H7 (cell line): ENCODE measurements at places on chromosomes 1 and 21.

- no peak for DNase-seq
These were observed 16.2 kb downstream of the MIER1 start for GRCh38 chr1:66940981-66941380.

DNA sequence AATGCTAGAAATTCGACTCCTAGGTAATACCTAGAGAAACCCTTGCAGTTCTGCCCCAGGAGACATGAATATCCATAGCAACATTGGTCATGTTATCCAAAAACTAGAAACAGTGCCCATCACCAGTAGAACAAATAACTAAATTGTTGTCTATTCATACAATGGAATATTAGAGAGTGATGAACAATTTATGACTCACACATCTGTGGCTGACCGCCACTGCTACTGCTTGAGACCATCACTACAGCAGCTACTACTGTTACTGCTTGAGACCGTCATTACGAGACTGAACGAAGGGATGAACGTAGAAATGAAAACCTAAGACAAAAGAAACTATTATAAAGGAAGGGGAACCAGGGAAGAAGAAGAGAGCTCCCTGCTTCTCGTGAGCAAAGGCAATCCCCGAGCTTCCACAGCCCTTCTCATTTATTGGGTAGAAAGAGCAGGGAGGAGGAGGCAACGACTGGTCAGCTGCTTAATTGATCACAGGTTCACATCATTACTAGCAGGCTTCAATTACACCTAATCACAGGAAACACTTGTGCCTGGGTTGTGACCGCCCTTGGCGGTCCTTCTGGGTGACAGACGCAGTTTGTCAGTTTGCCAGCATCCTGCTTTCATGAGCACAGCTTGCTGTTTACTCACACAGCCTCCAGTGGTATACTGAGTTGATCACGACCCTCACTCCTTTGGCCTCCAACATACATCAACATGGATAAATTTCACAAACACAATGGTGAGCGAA, 14.1 kb upstream of the PADI4 start:
- no peak for DNase-seq

DNA sequence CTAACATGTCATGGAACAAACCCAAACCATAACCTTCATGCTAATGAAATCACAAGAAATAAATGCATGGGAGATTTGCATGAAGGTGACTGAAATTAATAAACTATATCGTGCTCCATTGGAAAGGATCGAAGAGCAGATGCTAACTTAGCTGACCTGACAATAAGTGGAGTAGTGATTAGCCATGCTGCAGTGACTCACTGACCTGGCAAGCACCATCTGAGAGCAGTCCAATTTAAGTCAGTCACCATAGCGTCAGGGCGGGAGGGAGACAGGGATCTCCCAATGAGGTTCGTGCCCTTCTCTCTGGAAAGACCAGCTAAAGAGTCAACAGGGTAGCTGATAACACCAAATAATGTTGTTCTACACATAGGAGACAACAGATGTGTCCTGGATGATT, 21.5 kb downstream of the OLIG2 start:
- DNase-seq = no peak

DNA sequence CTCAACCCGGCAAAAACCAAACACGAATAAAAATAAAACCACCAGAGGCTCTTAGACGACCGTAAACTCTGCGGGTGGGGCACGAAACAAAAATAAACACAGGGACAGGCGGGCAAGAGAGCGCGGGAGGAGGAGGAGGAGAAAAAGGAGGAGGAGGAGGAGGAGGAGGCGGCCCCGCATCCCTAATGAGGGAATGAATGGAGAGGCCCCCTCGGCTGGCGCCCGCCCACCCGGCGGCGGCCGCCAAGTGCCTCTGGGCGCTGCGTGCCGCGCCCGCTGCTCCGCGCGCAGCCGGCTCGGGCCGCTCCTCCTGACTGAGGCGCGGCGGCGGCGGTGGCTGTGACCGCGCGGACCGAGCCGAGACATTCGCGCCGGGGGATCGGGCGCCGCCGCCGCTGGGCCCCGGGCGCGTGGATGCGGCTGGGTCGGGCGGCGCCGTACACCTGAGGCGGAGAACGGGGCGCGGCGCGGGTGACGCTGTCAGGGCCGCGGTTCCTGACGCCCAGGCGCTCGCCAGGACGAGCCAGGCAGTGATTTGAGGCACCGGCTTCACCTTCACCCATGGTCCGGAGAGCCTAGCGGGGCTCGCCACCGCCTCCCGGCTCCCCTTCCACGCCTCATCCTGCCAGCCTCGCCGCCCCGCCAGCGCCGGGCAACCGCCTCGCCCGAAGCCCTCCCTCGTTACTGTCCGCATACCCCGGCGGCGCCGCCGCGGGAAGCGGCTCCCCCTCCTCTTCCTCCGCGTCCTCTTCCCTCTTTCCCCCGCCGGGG, at the start of gene MARK1:
Gene MARK1, plus strand, starts transcription at position 229 of the 771 bp plus-strand sequence. CDS start 687 bp downstream, outside the sequence.
- peak; percentile 88 for DNase-seq

- DNase-seq = no peak
These were observed 707.2 kb upstream of the ADAMTS5 start for GRCh38 chr21:27674041-27674615.

- DNase-seq = no peak
These were observed 49.4 kb upstream of the DESI2 start for GRCh38 chr1:244603498-244603897.

DNA sequence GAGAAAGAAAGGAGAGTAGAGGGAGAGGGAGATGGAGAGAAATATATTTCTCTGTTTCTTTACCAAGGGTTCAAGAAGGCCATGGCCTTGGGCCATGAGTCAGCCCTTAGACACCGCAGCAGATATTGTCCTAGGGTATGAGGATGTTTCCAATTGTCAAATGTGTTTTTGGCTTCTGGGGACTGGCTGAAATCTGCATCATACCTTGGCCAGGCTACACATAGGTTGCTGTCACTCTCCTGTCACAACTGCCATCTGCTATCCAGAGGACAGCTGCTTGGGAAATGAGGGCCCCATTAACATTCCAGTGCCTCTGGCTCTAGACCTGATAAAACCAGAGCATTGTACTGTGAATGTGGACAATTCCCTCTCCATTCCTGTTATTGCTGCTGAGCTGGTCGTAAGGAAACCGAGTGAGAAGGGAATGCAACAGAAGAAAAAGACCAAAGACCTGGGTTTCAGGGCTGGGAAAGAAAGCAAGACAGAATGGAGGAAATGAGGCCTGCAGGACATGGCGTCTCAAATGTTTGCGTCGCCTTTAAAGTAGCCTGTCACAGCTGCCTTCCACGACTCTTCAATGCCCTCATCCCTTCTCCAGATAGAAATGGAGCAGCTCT, 8.8 kb upstream of the PIGC start:
- DNase-seq = no peak

DNA sequence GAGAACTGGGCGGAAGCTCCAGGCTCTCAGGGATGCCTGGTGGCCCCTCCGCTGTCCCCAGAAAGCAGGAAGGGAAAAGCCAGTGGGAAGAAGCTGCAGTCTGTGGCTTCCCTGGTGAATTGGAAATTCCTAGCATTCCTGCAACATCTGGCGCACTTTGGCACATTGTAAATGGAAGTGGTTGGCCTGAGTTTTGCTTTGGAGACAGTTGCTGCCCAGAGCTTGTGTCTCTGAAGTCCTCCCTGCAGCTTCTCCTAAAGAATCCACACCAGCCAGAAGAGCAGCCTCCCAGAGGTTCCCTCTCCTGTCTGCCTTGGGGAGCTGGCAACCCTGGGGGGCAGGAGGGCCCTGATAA, 48.2 kb downstream of the ARHGEF10L start:
- DNase-seq = peak; percentile 74

DNA sequence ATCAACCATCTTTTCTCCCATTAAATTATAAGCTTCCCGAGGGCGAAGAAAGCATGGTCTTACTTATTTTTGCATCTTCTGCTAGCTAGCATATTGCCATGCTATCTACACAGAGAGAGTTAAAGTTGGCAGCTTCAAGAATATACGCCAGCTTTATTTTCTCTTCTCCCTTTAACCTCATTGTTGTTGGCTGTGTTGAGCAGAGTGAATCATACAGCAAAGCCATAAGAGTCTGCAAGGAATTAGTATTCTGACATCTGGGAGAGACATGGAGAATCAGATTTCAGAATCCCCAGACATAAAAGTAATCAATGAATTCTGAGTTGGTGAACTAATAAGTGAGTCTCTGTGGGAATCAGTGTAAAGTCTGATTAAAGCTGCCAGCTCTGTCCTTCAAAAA, 649.6 kb upstream of the PTBP2 start:
- no peak for DNase-seq

DNA sequence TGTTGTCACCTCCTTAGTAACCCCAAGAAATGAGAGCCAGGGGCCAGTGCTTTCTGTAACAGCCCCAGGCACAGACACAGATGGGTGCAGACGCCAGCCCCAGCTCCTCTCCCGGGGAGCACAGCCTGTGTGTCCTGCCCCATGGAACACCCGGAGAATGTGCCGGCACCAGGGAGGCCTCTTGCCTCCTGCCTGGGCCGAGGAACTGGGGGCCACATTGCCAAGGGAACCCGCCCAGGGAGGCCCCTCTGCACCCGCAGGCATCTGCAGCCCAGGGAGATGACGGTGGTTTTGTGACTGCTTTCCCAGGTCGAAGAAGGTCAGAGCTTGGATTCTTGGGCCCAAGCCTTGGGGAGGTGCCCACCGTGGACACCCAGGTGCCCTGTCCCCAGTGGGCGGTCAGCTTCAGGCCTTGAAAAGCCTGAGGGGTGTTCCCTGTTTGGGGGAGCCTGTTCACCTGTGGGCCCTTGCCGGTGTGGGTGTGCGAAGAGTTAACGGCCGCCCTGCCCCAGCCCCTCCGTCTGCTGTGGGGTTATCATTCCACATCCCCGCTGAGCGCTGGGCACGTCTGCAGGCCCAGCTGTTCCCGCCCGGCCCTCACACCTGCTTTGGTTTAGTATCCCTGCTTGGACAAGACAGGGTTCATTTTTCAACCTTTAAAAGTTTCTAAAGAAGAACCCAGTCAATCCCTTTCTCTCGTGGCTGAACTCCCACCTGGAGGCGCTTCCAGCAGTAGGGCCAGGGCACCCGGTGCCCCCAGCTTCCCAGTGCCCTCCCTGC, 62.5 kb downstream of the MORN1 start:
- DNase-seq = no peak

DNA sequence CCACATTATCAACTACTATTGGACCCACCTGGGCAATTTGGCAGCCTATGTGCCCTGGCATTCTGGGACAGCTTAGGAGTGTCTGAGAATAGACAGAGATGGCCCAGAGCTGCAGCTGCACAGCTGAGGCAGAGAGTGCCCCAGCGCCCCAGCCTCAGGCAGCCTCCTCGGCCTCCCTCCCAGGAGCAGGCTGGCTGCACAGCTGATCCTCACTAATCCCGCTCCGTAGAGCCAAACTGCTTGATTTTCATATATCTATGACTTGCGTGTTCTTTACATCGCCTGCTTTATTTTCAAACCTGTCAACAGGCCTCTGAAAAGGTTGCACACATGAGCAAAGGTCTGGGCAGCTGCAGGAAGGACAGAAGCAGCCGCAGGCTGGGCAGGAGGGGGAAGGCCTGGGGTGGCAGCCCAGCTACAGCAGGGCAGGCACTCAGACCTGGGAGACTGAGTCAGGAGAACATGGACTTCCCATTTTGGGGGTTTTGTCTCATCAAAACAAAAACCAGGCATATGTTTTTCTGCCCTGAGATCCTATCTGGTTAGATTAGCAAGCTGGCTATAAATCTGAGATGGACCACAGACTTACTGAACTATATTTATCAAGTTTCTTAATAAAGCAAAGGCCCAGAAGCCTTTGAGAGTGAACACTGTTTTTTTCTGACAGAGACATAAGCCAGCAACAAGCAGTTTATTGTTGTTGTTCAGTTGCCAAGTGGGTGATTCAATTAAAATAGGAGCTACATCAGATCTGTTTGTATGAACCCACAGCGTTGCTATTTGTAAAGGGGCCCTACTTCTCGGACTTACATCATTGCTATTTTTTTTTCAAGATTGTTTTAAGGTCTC, 301.8 kb upstream of the DUSP10 start:
- no peak for DNase-seq

DNA sequence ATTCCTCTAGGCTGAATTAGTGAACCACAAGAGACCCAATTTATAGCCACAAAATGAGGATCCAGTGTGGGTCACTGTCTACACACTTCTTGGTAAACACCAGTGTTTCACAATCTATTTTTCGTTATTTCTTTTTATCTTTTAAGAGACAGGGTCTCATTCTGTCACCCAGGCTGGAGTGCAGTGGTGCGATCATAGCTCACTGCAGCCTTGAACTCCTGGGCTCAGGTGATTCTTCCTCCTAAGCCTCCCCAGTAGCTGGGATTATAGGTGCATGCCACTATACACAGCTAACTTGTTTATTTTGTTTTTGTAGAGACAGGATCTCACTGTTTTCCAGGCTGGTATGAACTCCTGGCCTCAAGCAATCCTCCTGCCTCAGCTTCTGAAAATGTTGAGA, 29.3 kb upstream of the SLC45A3 start:
- DNase-seq = no peak

GRCh38 chr1:4083231-4084047, 183.4 kb upstream of the C1orf174 start:
- peak; percentile 36 for DNase-seq

GRCh38 chr1:228157729-228158126, 7.9 kb upstream of the IBA57 start:
- peak; percentile 44 for DNase-seq

GRCh38 chr1:6294080-6294889, 33.4 kb upstream of the GPR153 start:
- DNase-seq = no peak

DNA sequence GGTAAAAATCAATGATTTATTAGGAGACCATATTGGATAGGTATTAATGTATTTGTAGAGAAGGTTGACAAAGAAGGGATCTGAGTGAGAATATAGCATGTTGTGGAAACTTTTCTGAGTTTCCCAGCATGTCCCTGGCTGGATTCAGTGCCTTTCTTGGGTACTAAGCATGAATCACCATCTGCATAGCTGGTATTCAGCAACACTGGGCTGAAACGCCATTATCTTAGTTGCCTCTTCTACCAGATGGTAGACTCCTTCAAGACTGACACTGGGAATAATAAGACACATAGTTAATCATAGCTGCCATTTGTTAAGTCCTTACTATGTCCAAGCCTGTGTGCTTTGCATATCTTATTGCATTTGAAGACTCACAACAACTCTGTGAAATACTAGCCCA, 45.5 kb downstream of the ATP5PF start:
- DNase-seq = no peak

GRCh38 chr1:62840555-62840954, 56.6 kb downstream of the ATG4C start:
- no peak for DNase-seq

DNA sequence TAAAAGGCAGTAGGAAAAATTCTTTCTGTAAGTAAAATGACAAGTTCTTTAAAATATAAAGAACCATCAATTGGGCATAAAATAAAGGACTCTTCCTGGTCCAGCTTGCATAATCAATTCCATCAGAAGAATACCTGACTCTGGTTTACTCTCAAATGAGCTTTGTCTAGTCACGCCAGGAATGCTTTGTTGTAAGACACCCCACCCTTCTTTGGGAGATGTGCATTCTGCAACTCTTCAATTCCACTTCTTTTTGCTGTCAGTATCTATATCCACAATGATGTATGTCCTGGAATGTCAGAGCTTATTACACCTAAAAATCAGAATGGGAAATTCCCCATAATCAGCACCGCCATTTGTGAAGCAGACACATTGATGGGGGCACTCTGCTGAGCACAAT, 76.1 kb downstream of the PTPN14 start:
- no peak for DNase-seq

- DNase-seq = no peak
These were observed 308.0 kb downstream of the RRAGC start for GRCh38 chr1:38551318-38552307.
